SW 1271 (cell line): ENCODE measurements at places on chromosomes 2 and 18.

DNA sequence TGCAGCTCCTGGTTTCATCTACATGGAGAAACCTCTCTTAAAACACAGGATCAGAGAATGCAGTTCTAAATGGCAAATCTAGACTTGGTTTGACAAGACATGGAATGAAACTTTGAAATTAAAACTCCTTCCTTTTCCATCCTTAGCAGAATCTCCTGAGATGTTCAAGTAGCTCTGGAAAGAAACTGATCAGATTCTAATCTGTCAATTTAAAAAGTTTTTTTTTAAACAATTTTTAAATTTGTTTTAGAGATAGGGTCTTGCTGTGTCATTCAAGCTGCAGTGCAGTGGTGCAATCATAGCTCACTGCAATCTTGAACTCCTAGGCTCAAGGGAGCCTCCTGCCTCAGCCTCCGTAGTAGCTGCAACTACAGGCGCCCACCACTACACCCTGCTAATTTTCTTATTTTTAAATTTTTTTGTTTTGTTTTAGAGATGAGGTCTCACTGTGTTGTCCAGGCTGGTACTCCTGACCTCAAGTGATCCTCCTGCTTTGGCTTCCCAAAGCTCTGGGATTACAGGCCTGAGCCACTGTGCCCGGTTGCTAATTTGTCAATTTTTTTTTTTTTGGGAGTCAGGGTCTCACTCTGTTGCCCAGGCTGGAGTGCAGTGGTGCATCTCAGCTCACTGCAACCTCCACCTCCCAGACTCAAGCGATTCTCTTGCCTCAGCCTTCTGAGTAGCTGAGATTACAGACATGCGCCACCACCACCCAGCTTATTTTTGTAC, 216.7 kb downstream of the TGIF1 start:
- no peak for DNase-seq

DNA sequence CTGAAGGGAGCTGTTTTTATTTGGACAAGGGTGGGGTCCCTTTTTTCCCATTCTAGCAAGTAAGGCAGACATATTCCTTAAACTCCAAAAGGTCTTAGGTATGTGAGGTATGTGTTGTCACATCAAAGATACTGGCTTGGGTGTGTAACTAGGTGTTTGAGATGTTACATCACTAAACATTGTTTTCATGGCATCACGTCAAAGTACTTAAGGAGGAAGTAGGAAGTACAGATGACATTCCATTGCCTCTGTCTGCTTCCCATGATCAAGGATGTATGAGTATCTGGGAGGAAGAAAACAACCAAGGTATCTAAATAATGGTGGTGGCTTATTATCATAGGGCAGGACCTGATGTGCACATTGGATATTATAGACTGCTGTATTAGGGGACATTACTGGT, 39.3 kb downstream of the CD302 start:
- no peak for DNase-seq

- DNase-seq = no peak
Observed at GRCh38 chr18:40929399-40929798, 1025.6 kb upstream of the PIK3C3 start.

DNA sequence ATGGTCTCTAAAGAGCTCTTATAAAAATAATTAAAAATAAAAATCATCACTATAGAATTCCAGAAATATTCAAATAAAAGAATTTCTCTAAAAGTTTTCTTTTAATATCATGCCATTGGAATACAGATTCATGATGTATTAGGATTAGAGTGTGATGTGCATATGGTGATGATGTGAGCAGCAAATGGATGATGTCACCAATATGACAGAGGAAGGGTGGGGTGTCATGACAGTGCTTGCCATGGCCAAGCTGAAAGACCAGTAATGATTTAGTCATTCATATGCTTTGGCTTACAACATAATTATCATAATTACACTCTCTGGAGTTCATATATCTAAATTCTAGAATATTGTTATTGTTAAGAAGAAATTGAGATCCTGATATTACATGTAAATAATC, 27.4 kb upstream of the TTC32 start:
- no peak for DNase-seq

DNA sequence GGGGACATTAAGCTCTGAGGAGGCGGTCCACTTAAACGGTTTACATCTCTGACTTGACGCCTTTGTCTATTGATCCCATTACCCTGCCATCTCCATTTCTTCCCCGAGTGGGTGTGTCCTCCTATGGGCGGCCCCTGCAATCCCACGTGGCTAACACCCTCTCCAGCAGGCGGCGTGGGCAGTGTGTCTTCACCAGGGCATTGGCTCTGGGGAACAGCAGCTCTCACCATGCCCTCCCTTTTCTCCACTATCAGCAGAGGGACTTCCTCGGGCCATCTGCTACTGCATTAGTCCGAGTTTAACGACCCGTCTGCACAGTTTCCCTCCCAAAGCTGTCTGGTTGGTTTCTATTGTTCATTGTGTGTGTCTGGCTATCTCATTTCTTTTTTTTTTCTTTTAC, 511.9 kb upstream of the NRP2 start:
- no peak for DNase-seq

- DNase-seq = no peak
Observed at GRCh38 chr2:120432976-120433815, 87.3 kb downstream of the INHBB start.

DNA sequence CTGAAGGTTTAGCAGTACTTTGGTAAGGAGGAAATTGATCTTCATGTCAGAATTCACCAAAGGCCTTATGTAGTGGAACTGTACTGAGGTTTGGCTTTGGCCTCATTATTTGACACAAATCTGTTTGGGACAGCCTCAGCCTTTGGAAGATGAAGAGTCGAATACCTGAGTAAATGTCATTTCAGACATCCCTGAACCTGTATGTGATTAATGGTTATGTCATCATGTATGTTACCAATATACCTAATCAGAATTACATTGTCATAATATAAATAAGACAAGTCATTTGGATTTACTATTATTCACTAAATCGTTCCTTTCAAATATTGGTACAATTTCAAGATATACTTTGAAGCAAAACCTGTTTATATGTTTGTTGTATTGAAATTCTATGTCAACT, 10.6 kb upstream of the ABCA12 start:
- no peak for DNase-seq

- DNase-seq = peak; percentile 65
Observed at GRCh38 chr2:172095905-172096625, 6.6 kb downstream of the DLX2 start.

DNA sequence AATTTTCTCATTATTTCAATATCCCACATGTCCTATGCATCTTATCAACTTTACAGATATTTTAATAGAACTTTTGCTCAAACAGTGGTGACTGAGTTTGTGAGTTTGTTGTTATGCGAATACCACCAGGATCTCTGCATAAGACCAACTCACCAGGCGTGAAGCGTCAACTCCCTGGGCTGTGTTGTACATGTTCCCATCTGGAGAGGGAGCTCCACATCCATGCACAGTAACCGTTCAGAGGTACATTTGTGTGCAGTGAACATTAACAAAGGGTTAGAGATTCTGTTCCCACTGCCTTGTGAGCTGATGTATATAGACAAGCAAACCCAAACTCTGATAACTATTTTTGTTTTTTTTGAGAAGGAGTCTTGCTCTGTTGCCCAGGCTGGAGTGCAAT, 188.7 kb downstream of the MYT1L start:
- no peak for DNase-seq

DNA sequence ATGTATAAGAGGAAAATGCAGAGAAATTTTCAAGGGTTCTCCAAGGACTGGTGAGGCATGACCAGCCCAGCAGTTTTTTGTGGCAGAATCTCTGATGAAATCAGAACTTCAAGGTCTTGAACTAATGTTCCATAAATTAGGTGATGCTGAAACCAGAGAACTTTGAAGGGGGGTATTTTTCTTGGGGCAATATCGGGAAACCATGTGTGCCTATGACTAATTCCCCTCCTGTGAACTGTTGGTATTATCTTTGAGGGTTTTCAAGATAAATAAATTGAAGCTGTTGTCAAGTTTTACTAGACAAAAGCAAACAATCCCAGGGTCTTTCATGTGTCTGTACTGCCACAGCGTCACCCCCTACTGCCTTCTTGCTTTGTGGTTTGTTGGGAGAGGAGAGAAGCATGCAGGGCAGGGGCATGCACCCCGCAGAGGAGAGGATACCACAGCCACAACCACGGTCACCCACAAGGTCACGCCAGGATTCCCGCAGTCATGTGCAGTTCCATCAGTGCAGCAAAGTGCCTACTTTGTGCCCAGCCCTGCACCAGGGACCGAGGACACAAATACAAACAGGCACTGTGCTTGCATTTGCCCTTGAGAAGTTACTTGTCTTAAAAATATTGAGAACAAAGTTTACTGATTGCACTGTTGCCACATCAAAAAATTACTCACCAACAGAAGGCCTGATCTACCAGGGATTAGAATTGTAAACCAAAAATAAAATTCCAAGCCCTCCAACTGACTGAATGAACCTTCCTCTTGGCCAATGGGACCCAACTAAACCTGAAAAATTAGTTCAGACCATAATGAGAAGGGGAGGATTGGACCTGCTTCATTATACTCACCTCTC, 413.3 kb upstream of the TRIB2 start:
- DNase-seq = no peak

DNA sequence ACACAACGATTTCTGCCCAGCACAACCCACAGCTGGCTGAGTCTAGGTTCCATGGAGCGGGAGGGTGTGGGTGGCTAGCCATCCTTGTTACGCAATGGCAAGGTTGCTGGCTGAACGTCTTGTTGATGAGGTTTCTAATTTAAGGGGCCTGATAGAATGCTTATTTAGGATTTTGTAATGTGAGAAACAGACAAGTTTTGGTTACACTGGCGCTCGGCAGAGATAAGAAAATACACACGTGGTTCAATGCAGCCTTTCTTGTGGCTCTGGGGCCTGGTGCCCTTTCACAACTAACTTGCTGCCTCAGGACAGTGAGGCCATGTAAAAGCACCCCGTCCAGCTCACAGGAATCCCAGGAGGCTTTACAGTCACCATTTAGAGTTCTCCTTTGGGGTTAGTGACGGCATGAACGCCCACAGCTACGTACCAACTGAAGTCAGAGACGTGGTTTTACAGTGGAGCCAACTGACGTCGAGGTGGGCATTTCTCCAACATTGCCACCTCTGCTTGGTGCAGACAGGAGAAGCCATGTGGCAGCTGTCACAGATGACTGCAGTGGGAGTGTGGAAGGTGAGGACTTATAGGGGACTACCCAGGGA, 29.7 kb upstream of the PIEZO2 start:
- DNase-seq = no peak

GRCh38 chr2:16015210-16015902, 75.0 kb downstream of the MYCN start:
- DNase-seq = no peak

DNA sequence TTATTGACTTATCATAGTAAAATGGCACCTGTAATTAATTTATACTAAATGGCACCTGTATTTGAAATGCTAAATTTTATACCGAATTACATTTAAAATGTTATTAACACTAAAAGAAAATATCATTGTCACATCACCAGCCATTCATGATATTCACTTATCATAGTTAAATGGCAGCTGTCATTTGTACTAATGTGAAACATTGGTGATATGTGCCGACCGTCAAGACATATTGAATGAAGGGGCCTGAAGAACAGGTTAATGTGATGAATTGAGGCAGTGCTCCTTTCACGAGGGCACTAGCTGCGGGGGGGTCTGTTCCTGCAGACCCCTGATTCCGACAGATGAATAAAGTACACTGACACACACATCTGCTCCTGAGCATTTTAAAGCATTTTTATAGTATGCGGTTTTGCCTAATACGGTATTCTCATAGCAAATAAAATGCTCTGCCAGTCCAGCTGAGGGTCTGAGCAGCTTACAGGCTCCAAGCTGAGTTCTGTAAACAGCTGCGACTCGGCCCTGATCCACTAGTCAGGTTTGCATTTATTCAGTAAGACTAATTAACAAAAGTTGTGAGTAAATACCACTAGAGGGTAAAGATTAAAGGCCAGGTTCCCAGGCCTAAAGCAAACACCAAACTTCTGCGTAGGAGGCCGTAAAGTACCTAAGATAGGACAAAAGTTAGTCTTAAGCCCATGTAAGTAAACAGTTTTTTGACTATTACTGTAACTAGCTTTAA, 593.4 kb upstream of the NETO1 start:
- DNase-seq = no peak

DNA sequence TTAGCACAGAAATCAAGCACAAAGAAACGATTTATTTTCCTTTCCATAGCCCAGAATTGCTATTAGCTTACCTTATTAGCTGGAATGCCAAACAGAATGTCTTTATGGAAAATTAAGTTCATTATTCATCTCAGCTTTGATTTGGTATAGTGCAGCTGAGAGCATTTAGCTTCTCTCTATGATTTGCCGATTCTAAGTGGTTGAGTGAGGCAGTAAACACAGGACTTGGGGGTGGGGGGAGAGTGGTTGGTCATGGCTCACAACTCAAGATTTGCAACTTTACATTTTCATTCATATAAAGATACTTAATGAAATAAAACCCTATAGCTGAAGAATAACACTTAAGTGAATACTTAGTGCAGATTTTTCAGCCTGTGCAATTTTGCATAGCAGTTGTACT, 395.2 kb downstream of the TGIF1 start:
- no peak for DNase-seq

- DNase-seq = no peak
Observed at GRCh38 chr2:179692043-179692442, 169.4 kb downstream of the ZNF385B start.

- no peak for DNase-seq
Observed at GRCh38 chr18:79442508-79443221, 46.9 kb downstream of the NFATC1 start.

- no peak for DNase-seq
Observed at GRCh38 chr18:69402533-69402989, 1.9 kb downstream of the DOK6 start.

GRCh38 chr18:55876254-55876653, 288.3 kb upstream of the TCF4 start:
- DNase-seq = no peak

DNA sequence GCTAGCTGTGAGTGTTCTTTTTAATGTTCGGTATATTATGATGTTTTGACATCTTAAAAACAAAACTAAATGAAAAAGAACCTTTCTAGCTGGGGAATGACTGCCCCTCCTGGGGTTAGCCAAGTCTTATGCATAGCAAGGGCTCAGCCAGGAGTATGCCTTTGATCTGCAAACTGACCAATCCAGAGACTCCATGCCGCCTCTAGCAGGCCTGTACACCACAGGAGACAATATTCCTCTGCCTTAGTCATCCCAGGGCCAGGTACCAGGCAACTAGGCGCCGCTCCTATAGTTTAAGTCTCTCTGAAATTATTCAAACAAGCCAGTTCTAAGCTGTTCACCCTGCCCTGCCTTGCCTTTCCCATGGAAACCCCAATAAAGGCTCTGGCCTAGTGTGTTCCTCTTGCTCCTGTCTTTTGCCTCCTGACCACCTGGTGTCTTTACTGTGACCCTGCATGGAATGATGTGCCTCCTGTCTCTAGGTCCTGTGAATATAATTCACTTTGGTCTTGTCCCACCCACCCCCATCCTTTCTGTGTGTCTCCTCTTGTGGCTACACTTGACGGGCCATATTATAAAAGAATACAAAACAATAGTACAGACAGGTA, 52.0 kb upstream of the CHN1 start:
- no peak for DNase-seq
